ENCODE measurements at places on chromosomes 7 and 10.
A peak's percentile ranks its signal among the peaks of the same experiment; 100 is the strongest.

- no peak for DNase-seq
Measured at GRCh38 chr10:95305606-95306317, 15.0 kb upstream of the PDLIM1 start.

- peak; percentile 66 for DNase-seq
Measured at GRCh38 chr10:28250358-28250757, 52.5 kb downstream of the MPP7 start.

- no peak for DNase-seq
Measured at GRCh38 chr10:43162604-43163003, 24.4 kb downstream of the CSGALNACT2 start.

GRCh38 chr7:29287366-29287765 is 92.8 kb downstream of the CHN2 start:
- peak; percentile 31 for DNase-seq

- DNase-seq = peak; percentile 29
Measured at GRCh38 chr10:60353519-60354258, 36.0 kb downstream of the ANK3 start.

DNA sequence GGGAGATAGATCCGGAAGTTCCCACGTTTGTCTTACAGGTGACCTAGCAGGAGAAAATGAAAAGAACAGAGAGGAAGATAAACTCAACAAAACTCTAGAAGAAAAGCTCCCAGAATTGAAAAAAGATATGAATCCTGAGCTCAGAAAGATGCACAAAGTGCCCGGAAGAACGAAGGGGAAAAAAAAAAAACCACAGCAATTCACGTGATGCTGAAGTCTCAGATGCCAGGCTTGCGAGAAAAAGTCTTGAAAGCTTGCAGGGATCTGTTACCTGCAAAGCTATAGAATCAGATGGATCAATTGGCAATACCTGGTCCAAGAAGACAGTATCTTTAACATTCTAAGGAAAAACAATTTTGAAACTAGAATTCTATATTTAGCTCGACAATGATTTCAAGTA is 33.5 kb downstream of the CARD11 start:
- DNase-seq = no peak

DNA sequence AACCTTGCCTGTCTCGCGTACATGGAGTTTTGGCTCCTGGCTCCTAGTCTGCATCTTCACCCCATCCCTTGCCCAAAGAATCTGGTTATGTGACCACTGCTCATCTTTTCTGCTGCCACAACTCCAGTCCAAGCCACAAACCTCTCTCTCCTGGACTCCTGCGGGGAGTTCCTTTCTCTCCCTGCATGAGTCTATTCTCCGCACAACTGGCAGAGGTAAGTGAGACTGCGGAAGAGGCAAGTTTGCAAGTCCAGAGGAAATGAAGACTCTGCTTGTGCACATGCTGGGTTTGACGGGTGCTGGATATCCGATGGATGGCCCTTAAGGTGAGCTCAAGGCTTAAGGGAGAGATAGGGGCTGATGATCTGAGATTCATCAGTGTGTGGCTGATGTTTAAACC is 61.0 kb downstream of the TRUB1 start:
- no peak for DNase-seq

DNA sequence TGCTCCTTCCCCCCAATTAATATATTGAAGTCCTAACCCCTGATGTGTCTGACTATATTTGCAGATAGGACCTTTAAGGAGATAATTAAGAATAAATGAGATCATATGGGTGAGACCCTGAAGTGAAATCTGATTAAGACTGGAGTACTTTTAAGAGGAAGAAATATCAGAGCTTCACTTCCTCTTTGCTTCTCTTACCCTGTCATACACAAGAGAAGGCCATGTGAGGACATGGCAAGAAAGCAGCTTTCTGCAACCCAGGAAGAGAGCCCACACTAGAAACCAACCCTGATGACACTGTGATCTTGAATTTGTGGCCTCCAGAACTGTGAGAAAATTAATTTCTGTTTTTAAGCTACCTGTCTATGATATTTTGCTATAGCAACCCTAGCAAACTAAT is 44.2 kb downstream of the JMJD1C start:
- no peak for DNase-seq

GRCh38 chr10:50324046-50324445 is 72.7 kb upstream of the ASAH2 start:
- DNase-seq = no peak

- no peak for DNase-seq
Measured at GRCh38 chr7:122637784-122638183, 61.1 kb downstream of the RNF133 start.

DNA sequence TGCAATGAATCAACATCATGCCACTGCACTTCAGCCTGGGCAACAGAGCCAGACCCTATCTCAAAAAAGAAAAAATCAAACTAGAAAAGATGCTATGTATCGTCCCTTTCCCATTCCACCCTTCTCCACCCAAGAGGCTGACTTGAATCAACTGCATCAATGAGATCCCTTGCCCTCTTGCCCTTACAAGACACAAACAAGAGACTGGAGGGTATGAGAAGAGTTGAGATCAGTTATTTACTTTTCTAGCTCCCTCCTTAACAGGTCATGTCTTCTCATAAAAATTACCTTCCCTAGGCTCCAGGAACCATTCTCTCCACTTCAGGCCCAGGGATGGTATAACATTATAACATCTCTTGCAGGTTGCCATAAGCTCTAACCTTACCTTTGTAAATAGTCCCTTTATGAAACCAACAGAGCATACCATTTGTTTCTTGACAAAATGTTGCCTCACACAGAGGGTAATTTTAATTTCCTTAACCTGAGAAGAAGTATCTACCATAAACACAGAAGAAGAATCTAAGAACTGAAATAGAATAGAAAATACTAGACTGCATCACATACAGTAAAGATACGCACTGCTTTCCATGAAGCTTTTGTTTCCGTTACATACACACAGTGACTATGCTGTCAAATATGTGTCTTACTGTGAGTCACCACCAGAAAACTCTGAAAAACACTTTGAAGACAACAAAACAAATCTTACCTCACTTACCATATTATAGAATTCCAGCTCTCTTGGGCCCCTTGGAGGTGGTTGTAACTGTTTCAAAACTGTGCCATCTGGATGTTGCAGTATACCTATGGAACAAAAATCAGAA is 30.5 kb downstream of the IPMK start:
- peak; percentile 92 for DNase-seq

- no peak for DNase-seq
Measured at GRCh38 chr10:79605308-79605707, 5.4 kb upstream of the SFTPA1 start.

DNA sequence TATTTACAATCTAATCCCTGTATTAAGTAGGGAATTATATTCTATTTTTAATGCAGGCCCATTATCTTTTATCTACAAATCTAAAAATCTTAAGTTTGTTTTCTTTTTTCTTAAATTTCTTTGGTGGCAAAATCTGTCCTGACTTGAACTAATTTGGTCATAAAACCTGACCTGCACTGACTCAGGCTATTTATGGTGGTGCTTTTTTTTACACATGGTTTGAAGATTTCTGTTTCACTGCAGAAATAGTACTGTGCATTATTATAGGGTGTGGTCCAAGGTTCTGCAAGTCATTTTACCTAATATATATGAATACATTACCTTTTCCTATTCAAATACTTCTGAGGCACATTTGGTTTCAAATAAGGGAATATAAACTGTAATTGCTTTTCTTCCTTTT is 137.0 kb downstream of the CD36 start:
- DNase-seq = no peak

DNA sequence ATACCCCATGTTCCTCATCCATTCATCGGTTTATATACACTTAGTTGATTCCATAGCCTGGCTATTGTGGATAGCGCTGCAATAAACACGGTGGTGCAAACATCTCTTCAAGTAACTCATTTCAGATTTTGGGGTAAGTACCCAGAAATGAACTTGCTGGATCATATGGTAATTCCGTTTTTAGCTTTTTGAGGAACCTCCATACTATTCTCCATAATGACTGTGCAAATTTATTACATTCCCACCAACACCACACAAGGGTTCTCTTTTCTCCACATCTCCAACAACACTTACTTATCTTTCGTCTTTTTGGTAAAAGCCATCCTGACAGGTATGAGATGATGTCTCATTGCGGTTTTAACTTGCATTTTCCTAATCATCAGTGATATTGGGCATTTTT is 3.7 kb downstream of the NPFFR1 start:
- no peak for DNase-seq

- DNase-seq = no peak
Measured at GRCh38 chr7:71665716-71666115, 533.8 kb downstream of the GALNT17 start.

DNA sequence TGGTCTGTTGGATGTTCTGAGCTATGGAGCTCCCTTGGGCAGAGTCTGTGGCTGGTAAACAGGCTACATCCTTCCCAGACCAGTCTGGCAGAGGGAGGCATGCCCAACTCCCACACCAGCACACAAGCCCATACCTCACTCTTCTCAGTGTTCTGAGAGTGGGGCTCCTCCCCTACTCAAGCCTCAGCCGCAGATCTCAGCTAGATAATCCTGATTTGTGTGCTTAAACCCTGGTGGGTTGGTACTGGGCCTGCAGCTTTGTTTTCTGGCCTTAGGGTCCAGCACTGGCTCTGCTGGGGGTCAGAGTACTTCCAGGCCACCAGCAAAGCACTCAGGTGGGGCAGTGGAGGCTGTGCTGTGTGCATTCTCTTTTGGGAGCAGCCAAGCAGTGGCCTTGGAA is 70.4 kb downstream of the MGAM2 start:
- DNase-seq = no peak

DNA sequence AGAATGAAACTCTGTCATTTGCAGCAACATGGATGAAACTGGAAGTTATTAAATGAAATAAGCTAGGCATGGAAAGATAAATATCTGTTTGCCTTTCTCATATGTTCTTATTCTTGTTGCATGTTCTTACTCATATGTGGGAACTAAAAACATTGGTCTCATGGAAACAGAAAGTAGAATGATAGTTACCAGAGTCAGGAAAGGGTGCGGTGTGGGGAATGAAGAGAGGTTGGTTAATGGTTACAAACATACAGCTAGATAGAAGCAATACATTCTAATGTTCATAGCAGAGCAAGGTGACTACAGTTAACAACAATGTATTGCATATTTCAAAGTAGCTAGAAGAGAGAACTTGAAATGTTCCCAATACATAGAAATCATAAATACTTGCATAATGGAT is 105.1 kb downstream of the FAM107B start:
- no peak for DNase-seq

GRCh38 chr7:89695241-89695640 is 459.0 kb upstream of the STEAP1 start:
- no peak for DNase-seq

DNA sequence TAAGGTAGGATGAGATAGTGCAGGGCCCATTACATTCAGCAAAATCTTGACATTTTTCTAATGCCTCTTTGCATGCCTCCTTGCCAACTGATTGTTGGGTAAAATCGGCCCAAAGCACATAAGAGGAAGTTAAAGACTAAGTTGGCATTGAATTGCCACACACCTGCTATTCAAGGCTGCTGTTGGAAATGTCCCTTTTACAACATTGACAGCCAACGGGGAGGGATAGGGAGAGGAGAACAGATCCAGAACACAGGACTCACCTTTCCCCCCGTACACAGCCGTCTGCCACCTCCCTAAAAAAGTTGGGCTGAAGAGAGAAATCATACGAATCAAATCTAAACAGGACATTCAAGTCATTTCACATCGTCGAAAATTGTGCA is 695 bp downstream of the FAM237B start:
- no peak for DNase-seq

DNA sequence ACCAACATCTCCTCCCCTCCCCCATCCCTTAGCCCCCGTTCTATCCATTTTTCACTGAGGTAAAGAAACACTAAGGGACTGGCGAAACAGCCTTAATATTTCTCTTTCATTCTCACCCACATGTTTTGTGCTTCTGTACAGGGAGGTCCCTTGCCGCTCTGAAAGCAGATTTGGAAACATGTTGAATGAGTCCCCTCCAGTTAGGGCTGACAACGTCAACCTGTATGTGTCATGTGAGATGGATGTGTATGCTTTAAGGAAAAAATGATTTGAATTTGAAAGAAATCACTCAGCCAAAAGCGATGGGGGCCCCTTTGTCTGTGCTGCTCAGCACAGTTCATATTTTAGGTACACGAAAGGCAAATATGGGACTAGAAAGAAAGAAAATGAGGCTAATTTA is 314.3 kb upstream of the LRGUK start:
- no peak for DNase-seq

GRCh38 chr10:6579183-6579903 is 733 bp downstream of the PRKCQ start:
- DNase-seq = no peak

DNA sequence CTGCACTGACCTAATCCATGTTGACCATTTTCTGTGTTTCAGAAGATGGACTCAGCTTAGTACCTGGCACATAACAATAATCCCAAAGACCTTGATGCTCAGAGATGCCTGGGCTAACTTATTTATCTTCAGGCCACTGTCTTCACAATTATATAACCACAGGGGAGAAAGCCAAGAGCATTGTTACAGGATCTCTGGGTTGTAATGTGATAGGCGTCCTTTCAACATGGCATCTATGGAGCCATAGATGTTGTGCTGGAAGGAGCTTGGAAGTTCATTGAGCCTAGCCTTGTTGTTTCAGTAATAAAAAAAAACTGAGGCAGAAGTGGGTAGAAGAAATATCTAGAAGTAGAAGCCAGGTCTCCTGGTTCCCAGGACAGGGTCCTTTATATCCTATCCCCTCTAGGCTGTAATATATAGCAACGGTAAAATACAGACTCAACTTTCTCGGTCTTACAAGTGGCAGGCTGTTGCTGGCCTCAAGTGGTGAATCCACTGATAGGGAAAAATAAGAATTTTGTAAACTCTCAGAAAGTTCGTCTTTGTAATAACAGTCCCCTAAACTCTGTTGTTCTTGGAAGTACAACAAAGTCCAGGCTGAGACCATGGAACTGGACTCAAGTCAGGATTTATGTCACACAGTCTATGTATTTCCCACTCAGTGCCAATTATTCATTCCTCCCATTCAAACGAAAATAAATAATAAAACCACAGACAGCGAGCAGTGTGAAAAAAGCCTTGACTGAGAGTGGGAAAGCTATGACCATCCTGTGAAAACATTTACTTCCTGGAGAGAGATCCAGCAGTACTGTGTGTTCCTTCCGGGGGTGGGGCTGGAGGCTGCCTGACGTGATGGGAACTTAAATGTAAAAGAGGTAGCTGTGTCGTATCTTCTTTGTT is 277.6 kb downstream of the REEP3 start:
- DNase-seq = peak; percentile 78
